Articular chondrocyte of knee joint (primary cell): ENCODE measurements at places on chromosomes 6 and 20. TPM values are rescaled to one million over a fixed set of nuclear protein-coding genes. Genes with fewer than 3 reads are reported as not detected.

The LINC00237 gene
- not detected in 2 replicates for total RNA-seq

The MOG gene
- under 0.01 TPM in 1 of 2 replicates, not detected in the other for total RNA-seq

The RWDD2A gene
- 4.8 and 5.2 TPM in 2 replicates for total RNA-seq

The C20orf144 gene
- 0.13 TPM in 1 of 2 replicates, not detected in the other for total RNA-seq

The PLTP gene
- 17.5 and 18.3 TPM in 2 replicates for total RNA-seq

The MYB gene
- 0.11 and 0.13 TPM in 2 replicates for total RNA-seq

The RSPO4 gene
- under 0.01 TPM in 1 of 2 replicates, not detected in the other for total RNA-seq

The ARMH2 gene
- total RNA-seq: not detected in 2 replicates

The GABRR1 gene
- not detected in 2 replicates for total RNA-seq

The STX11 gene
- total RNA-seq: 0.91 and 1.5 TPM in 2 replicates

The EYS gene
- total RNA-seq: under 0.01 TPM in 2 replicates
